ENCODE measurements at places on chromosomes 7 and 10. TPM values are rescaled to one million over a fixed set of nuclear protein-coding genes. Genes with fewer than 3 reads are reported as not detected.
A peak's percentile ranks its signal among the peaks of the same experiment; 100 is the strongest.

- DNase-seq, result no peak
- no peak overlapping the region for H3K4me3 ChIP-seq
- H3K36me3 ChIP-seq, result no peaks in the 10 kb centered on the region
- no peaks in the 10 kb centered on the region for H3K4me1 ChIP-seq
- no peaks in the 10 kb centered on the region for H3K27me3 ChIP-seq
- no peak overlapping the region for H3K27ac ChIP-seq
Measured at GRCh38 chr7:15924910-15925309, 238.4 kb upstream of the MEOX2 start.

GRCh38 chr7:38630720-38631673, at the start of gene AMPH:
AMPH (minus strand) TSS chr7:38631373; CDS start chr7:38631351, 22 bp downstream.
- H3K27ac ChIP-seq, result no peak within 1 kb of the TSS
- H3K36me3 ChIP-seq, result no peaks in the 10 kb centered on the region
- no peaks in the 10 kb centered on the region for H3K4me1 ChIP-seq
- peak; percentile 69 for DNase-seq
- peaks cover 38% of the 10 kb centered on the region for H3K27me3 ChIP-seq
- peak within 1 kb of the TSS; percentile 42 for H3K4me3 ChIP-seq

GRCh38 chr10:31864834-31865518, 63.7 kb downstream of the ARHGAP12 start:
- peak overlapping the region; percentile 20 for H3K27ac ChIP-seq
- H3K4me1 ChIP-seq, result peaks cover 33% of the 10 kb centered on the region
- H3K4me3 ChIP-seq, result peak overlapping the region; percentile 7
- DNase-seq, result peak; percentile 26
- H3K36me3 ChIP-seq, result no peaks in the 10 kb centered on the region
- no peaks in the 10 kb centered on the region for H3K27me3 ChIP-seq

DNA sequence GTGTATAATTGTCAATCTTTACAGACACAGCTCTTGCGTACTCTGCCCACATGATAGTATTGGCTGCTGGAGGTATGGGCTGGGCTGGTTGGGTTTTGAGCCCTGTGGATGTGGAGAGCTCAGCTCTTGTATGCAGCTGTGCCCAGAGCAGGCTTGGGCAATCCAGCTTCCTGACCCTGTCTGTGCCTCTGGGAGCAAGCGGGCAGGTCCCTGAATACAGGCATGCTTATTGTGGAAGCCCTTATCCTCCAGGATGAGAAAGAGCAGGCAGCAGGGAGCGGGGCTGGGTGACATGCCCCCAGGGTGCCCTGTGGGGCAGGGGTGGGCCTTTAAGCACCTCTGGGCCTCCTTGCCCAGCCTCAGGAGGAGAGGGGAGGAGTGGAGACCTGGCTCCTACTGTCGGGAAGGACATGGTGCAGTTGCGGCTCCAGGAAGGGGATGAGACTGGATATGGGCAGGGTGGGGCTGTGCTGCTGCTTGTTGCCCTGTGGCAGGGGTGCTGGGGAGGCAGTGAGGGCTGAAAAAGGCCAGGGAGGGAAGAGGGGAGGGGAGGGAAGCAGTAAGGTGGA, 32.7 kb upstream of the SH2D4B start:
- H3K4me3 ChIP-seq, result no peak overlapping the region
- no peak for DNase-seq
- H3K27me3 ChIP-seq, result no peaks in the 10 kb centered on the region
- no peaks in the 10 kb centered on the region for H3K4me1 ChIP-seq
- H3K36me3 ChIP-seq, result no peaks in the 10 kb centered on the region
- H3K27ac ChIP-seq, result no peak overlapping the region

Gene SPACDR
- total RNA-seq, result 3.9 TPM

Gene LRRC18
- total RNA-seq, result not detected

- no peaks in the 10 kb centered on the region for H3K36me3 ChIP-seq
- no peak overlapping the region for H3K27ac ChIP-seq
- H3K4me1 ChIP-seq, result no peaks in the 10 kb centered on the region
Measured at GRCh38 chr7:27187475-27188385, 2.7 kb upstream of the HOXA11 start.

GRCh38 chr7:81715984-81716588, 53.8 kb downstream of the HGF start:
- H3K27ac ChIP-seq, result no peak overlapping the region
- no peaks in the 10 kb centered on the region for H3K36me3 ChIP-seq
- DNase-seq, result peak; percentile 77
- H3K27me3 ChIP-seq, result no peaks in the 10 kb centered on the region
- peaks cover 6% of the 10 kb centered on the region for H3K4me1 ChIP-seq

DNA sequence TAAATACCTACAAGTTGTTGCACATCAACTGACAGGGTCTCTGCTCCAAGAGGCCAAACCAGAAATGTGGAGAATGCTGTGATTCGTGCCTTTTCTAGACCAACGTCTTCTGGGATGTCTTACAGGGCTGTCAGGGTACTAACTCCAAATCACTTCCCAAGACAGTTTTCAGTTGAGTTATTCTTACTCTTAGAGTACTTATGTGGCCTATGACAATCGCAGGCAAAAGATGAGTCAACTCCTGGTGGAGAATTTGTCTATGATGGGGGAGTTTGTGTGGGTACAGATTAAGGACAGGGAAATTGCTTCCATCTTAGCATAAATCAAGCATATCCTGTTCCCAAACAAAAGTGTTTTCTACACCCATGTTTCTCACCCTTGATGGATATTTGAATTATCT, 734.8 kb downstream of the TNS3 start:
- no peak overlapping the region for H3K4me3 ChIP-seq
- H3K27ac ChIP-seq, result no peak overlapping the region
- H3K36me3 ChIP-seq, result no peaks in the 10 kb centered on the region
- no peaks in the 10 kb centered on the region for H3K4me1 ChIP-seq
- DNase-seq, result no peak

- H3K27ac ChIP-seq, result peak overlapping the region; percentile 92
- peak; percentile 72 for DNase-seq
- no peaks in the 10 kb centered on the region for H3K27me3 ChIP-seq
- H3K36me3 ChIP-seq, result peaks cover 13% of the 10 kb centered on the region
Measured at GRCh38 chr7:151087245-151088018, 1.2 kb downstream of the AGAP3 start.

Gene IL2RA
- not detected for total RNA-seq

DNA sequence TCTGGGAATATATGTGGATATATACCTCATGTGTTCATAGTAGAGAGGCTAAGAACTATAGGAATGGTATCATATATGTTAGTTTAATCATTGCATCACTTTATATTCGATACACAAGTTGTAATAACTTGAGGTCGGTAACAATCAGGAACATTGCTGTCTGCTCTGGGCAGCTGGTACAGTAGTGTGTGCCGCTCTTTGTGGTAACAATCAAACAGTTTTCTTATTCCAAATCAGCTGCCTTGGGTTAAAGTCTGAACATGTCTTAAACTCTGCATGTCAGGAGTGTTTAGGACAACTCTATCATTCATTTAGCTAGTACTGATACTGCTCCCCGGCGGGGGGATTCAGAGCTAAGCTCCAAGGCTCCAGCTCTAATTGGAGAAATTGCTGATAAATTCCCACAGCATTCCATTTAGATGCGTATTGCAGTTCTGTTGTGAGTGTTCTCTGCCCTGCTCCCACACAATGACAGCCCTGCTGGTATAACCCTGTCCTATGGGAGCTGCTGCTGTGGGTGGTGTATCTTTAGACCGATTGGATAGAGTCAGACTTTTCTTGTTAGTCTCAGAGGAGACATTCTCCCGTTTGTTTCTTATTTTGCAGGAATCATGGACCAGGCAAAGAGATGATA, 707.5 kb upstream of the FZD8 start:
- no peaks in the 10 kb centered on the region for H3K27me3 ChIP-seq
- H3K4me1 ChIP-seq, result no peaks in the 10 kb centered on the region
- no peaks in the 10 kb centered on the region for H3K36me3 ChIP-seq
- no peak overlapping the region for H3K27ac ChIP-seq
- no peak overlapping the region for H3K4me3 ChIP-seq
- DNase-seq, result peak; percentile 75

DNA sequence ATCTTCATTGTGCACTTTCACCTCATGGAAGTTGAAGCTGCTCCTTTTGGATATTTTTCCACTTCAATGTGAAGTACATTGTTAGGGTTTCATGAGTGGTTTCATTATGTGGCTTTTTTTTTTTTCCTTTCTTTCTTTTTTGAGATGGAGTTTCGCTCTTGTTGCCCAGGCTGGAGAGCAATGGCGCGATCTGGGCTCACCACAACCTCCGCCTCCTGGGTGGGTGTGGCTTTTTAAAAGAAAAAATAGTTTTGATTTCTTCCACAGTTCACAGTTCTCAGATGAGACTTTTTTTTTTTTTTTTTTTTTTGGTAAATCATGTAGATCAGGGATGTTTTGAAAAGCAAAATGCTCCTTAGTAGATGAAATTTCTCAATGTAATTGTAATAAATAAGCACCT, 652.3 kb upstream of the ANKRD30A start:
- no peak for DNase-seq
- H3K4me3 ChIP-seq, result no peak overlapping the region
- H3K36me3 ChIP-seq, result no peaks in the 10 kb centered on the region
- H3K27me3 ChIP-seq, result no peaks in the 10 kb centered on the region
- no peaks in the 10 kb centered on the region for H3K4me1 ChIP-seq
- H3K27ac ChIP-seq, result no peak overlapping the region

- H3K27me3 ChIP-seq, result no peaks in the 10 kb centered on the region
- H3K27ac ChIP-seq, result no peak overlapping the region
- no peak overlapping the region for H3K4me3 ChIP-seq
- no peak for DNase-seq
Measured at GRCh38 chr10:70820976-70821750, 5.4 kb downstream of the SGPL1 start.

GRCh38 chr7:95845007-95845406, 72.7 kb downstream of the DYNC1I1 start:
- H3K27ac ChIP-seq, result no peak overlapping the region
- no peaks in the 10 kb centered on the region for H3K36me3 ChIP-seq
- no peaks in the 10 kb centered on the region for H3K27me3 ChIP-seq
- no peak for DNase-seq

GRCh38 chr10:19946791-19947190, 130.6 kb downstream of the PLXDC2 start:
- peaks cover 15% of the 10 kb centered on the region for H3K4me1 ChIP-seq
- no peak overlapping the region for H3K4me3 ChIP-seq
- H3K27ac ChIP-seq, result peak overlapping the region; percentile 26
- H3K27me3 ChIP-seq, result no peaks in the 10 kb centered on the region
- DNase-seq, result no peak

Data from A673 (cell line).